ENCODE measurements at places on chromosomes 4 and X.

DNA sequence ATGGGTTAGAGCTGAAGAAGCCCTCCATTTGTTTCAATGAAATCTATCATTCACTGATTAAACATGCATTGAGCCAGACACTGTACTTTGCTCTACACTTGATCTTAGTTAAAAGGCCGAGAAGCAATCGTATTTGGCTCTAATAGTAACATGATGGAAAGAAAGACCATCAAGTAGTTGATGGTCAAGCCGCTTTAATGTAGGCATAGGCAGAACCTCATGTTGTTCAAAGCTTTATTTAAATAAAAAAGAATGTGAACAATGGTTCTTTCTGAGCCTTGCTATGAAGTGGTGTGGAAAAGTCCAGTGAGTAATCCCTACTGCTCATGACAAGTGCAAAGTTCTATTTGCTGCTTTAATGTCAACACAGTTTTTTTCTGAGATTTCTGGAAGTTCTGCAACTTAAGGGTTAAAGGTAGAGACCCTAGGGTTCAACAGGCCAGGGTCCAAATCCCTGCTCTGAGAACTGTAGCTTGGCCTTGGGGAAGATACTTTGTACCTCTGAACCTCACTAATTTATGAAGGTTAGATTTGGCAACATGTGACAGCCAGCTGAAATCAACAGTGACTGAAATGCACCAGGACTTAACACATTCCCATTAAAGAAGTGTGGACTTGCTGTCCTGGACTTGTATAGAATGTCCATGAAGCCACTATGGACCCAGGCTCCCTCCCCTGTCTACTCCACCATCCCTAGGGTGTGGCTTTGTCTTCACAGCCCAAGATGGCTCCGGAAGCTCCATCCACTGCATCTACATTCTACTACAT is 17.9 kb upstream of the LAP3 start:
- no peak for DNase-seq

DNA sequence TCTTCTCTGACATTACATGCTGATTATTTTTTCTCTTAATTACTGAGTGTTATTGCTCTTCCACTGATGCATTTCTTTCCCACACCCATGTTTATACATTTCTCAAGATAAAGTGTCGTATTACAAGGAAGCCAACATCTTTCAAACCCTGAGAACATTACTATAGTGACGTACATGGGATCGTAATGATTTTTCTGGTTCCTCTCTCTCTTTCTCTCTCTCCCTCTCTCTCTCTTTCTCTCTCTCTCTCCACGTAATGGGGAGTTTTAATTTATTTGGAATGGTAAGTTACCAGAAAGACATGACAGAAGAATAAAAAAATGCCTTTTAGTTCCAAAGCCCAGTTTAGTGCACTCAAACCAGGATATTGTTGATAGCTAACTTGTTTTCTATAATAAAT is 40.4 kb upstream of the MAPK10 start:
- no peak for DNase-seq

DNA sequence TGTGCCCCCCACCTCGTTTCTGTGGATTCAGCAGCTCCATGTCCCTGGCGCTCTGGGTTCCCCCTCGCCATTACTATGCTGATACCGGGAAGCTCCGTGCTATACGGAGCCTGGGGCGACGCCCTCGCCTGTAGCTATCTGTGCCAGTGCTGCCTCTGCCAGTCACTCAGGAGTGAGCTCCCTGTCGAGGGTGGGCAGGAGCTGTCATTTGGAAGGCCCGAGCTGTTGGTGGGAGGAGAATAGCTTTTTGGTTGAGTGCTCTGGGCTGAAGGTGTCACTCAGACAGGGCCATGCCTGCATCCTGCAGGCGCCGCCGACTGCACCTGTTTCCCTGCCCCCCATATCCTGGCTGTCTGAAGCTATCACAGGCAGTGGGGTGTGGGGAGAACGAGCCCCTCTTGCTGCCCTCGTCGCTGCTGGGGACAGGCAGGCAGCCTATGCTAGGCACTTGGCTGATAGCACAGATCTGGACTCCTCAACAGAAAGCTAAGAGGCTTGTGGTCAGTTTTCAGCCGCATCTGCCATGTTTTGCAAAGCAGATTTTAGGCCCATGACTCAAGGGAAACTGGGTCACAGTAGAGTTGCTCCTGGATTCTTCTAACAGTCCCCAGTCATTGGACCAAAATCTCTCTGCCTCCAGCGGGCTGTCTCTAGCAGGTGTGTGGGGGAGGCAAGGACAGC is 31.8 kb downstream of the CPLX1 start:
- no peak for DNase-seq

GRCh38 chr4:4792466-4792865 is 67.0 kb upstream of the MSX1 start:
- no peak for DNase-seq

DNA sequence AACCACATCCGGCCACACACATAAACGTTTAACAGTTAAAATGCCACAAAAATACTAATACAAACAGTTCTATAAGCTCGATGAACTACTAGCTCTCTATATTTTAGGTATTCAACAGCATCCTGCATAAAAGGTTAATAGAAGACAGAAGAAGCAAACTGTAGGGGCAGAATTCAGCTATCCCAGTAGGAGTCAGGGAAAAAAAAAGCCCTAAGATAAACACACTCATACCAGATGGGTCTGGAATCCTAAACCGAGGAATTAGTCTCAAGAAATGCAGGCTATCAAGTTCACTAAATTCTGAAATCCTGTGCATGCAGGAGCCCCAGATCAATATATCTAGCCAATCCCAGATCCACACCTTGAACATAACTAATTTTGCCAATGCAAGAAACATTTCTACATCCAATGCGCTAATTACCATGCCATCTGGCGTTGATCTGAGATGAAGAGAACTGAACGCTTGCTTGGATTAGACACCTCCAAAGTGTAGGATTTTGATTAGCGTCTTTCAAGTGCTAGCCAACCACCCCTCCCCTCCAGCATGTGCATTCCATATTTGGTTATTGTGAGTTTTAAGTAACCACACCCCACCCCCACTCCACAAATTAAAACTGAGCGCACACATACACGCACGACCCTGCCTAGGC is 512.2 kb upstream of the INTU start:
- no peak for DNase-seq

DNA sequence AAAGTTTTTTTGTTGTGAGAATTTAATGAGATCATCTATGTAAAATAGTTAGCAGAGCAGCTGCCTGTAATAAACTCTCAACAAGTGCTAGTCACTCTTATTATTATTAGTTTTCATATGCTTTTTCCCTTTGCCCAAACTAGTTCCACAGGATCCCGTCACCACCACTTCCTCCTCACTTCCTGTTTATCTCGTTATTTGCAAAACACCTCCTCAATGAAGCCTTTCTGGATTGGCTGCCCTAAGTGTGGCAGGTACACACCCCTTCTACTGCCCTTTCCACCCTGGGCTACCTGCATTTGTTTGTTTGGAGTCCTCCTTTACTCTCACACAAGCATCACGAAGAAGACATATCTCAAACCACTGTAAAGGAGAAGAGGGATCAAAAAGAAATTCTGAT is 54.4 kb upstream of the KLF3 start:
- DNase-seq, result no peak

DNA sequence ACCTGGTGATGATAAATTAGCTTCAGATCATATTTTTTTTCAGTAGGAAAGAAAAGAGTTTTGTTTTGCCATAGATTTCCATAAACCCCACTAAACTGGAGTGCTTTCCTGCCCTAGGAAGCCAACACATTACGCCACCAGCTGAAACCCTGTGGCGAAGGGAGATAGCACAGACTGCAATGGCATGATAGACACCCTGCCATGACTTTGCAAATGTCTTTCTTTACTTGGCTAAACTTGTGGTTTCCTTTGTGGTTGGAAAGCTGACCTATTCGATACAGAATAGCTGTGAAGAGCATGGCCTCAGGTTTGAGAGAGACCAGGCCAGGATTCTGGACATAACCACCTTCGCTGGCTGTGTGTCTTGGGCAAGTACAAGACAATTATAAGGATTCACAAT is 19.1 kb downstream of the MFAP3L start:
- DNase-seq, result no peak

- DNase-seq, result no peak
Observed at GRCh38 chr4:162059656-162060055, 104.1 kb downstream of the FSTL5 start.

- DNase-seq, result no peak
Observed at GRCh38 chrX:69372435-69372834, 131.7 kb upstream of the NALF2 start.

DNA sequence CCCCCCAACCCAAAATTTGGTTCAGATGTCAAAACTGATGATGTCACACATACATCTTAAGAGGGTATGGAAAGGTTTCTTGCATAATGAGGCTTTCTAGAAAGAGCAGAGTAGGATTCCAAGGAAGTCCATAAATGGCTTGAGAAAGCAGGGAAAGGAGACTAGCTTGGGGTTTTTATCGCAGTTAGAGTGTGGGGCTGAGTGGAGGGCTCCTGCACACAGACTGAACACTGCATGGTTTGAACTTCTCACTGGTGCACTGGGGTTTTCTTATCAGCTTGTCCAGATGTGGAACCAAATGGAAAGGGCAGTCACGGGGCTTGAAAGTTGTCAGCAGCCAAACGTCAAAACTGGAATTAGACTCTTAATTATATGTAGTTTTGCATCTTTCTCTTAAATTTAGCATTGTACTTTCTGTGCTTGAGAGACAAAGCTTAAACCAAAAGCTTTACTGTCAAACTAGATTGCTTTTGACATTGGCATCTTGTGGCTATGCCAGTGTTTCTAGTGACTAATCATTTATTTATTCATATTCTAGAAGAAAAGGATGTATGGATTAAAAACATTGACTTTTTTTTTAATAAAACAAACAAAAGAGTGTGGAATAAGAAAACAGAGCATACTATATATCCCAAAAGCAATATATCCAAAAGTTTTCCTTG is 78.3 kb upstream of the STIM2 start:
- DNase-seq, result no peak

DNA sequence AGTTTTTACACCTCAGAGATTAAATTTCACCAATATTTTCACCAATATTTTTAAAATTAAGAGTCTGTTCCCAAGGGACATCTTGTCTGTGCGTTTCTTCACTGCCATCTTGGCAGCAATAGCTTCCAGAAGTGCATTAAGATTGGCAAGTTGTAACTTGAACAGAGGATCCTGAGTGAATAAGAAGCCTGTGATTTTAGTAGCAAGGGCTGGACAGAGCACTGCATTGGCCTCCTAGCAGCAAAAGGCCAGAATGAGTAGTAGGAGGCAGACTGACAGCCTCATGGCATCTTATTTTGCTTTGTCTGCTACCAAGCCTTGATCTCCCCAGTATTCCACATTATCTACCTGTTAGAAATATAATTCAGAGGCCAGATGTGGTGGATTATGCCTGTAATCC is 138.4 kb downstream of the CPE start:
- no peak for DNase-seq

GRCh38 chrX:10884246-10884645 is 226.9 kb upstream of the HCCS start:
- DNase-seq, result no peak

GRCh38 chrX:55074851-55075467 is at the start of gene PAGE2B:
PAGE2B (plus strand) TSS chrX:55075030; CDS start chrX:55076042, 1,012 bp downstream.
- no peak for DNase-seq

DNA sequence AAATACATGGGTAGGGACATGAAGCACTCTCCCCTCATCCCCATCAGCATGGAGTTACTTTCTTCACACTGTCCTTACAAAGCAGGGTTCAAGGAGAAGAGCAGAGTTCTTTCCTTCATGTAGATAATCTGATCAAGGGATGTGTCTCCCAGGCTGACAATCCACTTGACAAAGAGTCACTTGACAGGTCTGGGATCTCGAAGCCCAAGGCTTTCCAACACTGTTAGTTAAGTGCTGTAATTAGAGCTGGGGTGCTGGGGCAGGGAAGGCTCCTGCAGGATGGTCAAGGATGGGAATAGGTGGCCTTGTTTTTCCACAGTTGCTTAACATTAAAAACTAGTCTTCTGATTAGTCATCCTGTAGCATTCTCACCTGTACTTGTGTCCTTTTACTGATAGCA is 38.0 kb downstream of the CCNG2 start:
- no peak for DNase-seq

- no peak for DNase-seq
Observed at GRCh38 chr4:23006756-23007155, 314.0 kb downstream of the GBA3 start.

DNA sequence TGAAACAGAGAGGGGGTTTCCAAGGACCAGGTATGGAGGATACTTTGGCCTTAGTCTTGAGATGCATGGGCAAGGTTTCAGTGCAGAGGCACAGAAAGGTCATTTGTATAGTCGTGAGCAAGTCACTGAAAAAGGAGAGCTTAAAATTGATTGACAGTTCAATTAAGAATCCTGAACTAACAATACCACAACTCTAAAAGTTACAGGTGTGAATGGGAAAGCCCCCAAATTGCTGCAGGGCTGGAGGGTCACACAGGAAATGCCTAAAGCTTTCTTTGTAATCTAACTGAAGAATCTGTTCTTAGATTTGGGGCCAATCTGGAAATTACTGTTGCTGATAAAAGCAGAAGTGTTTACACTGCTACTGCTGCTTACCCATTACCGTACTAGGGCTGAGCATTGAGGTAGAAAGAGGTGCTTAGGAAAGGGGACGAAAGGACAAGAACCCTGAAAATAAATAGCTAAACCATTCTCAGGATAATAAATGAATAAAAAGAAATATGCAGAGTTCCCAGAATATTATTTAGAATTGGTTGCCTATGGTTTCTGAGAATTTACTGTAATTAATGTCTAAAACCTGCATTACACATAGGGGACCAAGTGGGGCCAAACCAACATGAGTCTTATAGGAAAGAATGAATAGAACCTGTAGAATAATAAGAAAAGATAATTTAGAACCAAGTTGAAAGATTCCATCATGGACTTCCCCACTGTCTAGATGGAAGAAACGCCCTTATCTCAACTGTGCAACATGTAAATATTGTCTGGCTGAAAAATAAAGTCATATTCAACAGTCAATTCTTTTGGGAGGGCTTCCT is 91.9 kb upstream of the PPP1R2C start:
- DNase-seq, result no peak

GRCh38 chr4:1539859-1540600 is 133.8 kb upstream of the NKX1-1 start:
- DNase-seq, result no peak

DNA sequence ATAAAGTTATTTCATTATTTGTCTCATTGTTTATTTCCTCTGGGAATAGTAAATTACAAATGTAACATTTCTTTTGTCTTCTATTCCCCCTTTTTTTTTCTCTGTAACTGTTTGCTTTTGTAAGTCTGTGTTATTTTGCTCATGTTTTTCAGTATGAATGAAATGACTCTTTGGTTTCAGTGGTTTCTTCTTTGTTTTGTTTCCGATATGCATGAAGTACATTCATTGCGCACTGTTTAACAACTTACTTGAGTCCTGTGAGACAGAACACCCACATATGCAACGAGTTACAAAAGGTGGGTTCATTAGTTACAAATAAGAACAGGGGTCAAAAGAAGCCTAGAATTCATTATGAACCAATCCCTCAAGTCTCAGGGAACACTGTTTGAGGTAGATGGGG is 175.0 kb upstream of the UGT8 start:
- no peak for DNase-seq

DNA sequence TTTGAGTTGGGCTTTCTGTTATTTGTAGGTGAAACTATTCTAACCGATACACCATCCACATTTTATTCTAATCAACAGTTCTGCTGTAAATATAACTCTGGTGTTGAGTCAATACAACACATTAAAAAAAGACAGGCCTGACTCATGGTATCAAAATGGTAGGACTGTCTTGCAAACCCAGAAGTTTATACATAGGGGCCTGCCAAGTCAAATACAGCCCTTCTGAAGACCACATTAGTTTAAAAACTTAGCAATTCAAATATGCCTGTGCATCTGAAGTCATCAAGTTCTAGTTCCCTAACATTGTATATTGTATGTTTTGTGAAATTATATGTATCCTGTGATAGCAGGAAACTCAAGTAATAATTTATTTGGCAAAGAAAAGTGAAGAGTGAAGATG is 24.4 kb upstream of the PDE5A start:
- DNase-seq, result no peak
